ENCODE measurements at places on chromosomes 4 and X.

GRCh38 chr4:106264331-106264728, 51.7 kb downstream of the TBCK start:
- DNase-seq = no peak

GRCh38 chr4:170157670-170158069, 67.9 kb upstream of the AADAT start:
- no peak for DNase-seq

DNA sequence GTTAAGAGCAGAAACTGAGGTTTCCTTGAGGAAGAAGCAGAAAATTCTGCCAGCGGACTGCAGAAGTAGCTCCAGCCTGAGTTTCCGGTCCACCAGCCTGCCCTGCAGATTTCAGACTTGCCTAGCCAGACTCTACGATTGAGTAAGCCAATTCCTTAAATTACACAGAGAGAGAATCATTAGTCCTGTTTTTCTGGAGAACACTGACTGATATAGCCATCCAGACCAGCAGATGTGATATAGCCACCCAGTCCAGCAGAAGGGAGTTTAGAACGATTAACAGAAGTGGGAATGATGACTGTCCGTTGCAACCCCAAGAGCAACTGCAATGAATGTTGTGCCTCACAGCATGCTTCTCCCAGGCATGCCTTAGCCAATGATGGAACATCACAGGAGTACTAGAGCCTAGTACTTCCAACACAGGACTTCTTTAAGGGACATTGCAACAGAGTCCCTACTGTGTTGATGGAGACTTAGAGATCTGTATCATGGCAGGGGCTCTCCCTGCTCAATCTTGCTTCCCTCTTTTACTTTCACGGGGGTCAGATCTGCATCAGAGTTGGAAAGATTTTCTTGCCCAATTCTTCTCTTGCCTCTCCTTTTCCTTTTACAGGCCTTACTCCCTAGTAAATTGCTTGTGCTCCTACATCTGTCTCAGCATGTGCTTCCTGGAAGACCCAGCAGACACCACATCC, 264.6 kb upstream of the CLNK start:
- DNase-seq = no peak

GRCh38 chr4:88457307-88458103, 586 bp downstream of the HERC5 start:
- no peak for DNase-seq

GRCh38 chr4:55729351-55730279, 90.0 kb upstream of the EXOC1L start:
- no peak for DNase-seq

- no peak for DNase-seq
Measured at GRCh38 chrX:114162068-114162735, 421.7 kb upstream of the HTR2C start.

GRCh38 chr4:56671860-56672259, 9.2 kb downstream of the HOPX start:
- DNase-seq = no peak

DNA sequence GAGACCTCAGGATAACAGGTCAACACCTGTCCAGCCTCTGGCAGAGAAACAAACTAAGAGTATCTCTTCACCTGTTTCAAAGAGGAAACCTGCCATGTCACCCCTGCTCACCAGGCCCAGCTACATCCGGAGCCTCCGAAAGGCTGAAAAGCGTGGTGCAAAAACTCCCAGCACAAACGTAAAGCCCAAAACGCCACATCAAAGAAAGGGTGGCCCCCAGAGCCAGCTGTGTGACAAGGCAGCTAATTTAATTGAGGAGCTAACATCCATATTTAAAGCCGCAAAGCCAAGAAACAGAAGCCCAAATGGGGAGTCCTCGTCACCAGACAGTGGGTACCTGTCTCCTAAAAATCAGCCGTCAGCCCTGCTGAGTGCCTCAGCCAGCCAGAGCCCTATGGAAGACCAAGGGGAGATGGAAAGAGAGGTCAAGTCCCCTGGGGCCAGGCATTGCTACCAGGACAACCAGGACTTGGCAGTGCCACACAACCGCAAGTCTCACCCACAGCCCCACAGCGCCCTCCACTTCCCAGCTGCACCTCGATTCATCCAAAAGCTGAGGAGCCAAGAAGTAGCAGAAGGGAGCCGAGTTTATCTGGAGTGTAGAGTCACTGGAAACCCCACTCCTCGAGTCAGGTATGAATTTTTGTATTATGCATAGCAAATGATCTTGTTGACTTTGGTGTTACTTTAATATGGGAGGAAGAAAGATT, 15.1 kb downstream of the PALLD start:
- peak; percentile 18 for DNase-seq

GRCh38 chrX:31320740-31321139, 248.9 kb upstream of the FTHL17 start:
- DNase-seq = no peak

GRCh38 chr4:119872371-119873016, 194.2 kb downstream of the MAD2L1 start:
- DNase-seq = no peak

DNA sequence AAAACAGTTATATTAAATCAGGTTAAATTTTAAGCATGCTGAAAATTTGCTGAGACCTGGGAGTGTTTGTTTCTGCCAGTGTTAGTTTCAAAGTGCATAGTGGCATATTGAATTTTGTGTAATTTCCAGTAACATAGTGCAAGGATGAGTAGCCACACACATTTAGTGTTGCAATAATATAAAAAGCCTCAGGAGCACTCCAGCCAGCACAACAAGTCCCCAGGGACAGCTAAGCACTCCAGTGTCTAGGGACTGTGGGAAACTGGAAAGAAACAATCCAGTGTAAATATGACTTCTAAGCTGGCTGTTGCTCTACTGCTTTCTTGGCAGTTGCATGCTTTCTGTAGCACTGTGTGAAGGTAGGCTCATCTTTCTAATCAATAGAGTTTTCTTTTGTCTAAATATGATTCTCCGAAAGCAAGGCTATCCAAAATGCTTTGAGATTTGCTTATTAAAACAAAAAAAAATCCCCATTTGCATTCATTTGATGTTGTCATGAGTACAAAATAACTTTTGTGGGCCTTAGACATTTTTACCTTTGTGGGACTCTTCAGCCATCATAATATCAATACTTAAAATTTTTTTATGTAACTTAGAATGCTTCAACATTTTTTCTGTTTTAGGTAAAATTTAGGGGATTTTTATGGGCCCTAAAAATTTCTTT, 24.2 kb upstream of the CXCL2 start:
- no peak for DNase-seq

DNA sequence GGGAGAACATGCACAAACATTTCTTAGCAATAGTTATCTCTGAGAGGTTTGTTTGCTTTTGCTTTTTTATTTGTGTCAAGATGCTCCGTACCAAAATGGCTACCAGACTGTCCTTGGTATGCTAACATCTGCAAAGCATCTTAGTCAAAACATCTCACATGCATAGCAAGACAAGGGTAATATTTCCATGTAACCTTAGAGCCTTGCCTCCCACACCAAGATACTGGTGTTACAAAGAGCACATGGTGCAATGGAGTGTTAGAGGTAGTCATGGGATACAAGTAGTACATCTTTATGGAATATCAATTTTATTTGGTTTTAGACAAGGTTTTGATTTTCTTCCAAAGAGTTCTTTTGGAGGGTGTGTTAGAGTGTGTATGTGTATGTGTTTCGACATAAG, 109.7 kb downstream of the NR3C2 start:
- DNase-seq = no peak

Data from stimulated activated CD8-positive, alpha-beta memory T cell treated with anti-CD3 and anti-CD28 coated beads, Interleukin-4, amount 100 ng/mL, for 4 hours (primary cell).